Left lobe of liver (tissue), 2 donors: ENCODE measurements at places on chromosomes 3 and 15. TPM values are rescaled to one million over a fixed set of nuclear protein-coding genes. Genes with fewer than 3 reads are reported as not detected.
A peak's percentile ranks its signal among the peaks of the same experiment; 100 is the strongest.

DNA sequence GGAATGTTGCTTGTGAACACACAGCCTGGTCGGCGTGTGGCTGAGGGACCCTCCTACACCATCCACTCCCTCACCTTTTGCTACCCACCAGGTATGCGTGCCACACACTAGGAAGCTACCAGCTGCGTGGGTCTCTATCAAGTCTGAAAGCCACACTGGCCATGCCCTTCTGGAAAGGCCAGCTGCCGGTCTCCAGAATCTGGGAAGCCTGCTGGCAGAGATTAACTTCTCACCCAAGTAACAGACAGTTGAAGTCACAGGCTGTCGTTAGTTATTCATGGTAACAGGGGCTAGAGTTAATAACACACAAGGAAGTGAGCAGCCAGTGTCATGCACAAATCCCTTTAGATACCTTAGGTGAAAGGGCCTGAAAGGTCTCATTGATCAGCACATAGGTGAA, 48.1 kb downstream of the SUSD5 start:
- no peak for DNase-seq

DNA sequence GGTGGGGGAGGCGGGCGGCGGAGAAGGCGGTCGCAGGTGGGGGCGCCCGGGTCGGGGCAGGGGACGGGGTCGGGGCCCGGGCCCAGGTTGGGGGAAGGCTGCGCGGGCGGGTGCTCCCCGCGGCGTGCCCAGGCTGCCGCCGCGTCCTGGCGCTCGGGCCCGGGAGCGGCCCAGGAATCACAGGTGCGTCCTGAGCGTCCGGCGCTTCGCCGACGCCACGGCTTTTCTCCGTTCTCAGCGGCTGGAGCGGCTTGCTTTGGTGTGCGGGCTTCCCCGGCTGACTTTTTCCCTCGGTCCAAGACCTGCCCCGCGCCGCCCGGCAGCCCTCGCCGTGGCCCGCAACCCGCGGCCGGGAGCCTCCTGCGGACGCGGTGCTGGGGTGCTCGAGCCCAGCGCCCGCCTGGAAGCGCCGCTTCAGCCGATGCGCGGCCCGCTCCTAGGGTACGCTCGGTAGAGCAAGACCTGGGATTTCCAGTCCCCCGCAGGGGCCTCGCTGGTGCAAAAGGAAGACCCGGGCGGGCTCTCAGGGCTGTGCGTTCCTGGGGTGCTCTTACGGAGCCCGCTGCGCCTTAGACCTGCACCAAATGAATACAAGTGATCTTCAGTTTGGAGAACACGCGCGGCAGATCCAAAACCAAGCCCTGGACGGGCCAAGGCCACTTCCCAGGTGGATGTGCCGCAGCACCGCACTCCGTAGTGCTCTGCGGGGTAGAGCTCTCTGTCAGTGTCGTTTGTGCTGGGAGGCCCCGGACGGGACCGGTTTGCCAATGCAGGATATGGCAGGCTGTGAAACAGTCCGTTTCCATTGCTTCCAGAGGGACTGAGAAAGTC, 639 bp downstream of the NIPA1 start:
- DNase-seq = peak; percentile 54

DNA sequence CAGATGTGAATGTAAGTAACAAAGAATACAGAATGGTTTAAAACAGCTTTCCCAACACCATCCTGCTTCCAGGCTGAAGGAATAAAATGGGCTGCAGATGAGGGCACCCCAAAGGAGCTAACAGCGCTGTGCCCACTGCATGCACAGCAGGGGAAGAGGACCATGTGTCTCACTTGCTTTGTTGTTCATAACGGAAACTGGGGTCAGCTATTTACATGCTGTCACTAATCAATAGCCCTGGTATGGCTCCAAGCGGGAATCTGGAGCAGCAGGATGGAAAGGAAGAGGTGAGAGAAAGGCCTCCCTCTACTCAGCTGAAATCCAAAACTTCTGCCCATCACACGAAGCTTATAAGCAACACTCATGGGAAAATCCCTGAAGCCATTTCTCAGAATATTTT, 67.4 kb downstream of the TBC1D2B start:
- DNase-seq = peak; percentile 51

RTP1 gene
- total RNA-seq = not detected

- DNase-seq = peak; percentile 33
These were observed 33.0 kb upstream of the HHATL start for GRCh38 chr3:42735615-42736014.

SKOR1 gene
- total RNA-seq = 0.13 TPM

DNA sequence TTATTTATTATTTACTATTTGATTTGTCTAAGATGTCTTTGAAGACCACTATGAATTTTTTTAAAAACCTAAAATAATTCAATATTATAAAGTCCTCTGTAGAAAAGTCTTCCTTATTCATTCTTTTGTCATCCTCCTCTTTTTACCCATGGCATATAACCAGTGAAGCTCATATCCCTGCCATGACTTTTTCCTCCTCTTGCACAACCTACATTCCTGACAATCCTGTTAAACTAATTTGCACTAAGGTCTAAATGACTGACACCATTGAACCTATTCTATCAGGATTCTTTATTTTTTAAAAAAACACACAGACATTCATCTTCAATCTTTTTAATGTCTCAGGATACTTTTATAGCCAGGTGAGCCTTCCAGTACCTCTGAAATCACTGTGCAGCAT, 159.9 kb upstream of the SLC2A2 start:
- DNase-seq = no peak

DNA sequence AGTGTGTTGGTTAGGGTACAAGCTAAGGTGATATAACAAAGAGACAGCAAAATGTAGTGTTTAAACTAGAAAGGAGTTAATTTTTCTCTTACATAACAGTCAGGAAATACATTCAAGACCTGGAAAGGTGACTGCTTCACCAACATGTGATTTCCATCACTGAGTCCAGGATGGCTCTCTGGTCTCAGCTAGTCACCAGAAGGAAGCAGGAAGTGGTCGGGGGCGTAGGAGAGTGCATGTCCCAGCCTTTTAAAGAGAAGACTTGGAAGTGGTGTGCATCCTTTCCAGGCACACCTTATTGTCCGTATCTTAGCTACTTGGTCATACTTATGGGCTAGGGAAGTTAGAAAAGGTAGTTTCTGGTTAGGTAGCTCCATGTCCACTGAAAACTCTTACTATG, 11.1 kb upstream of the UBE2Q2 start:
- no peak for DNase-seq

DNA sequence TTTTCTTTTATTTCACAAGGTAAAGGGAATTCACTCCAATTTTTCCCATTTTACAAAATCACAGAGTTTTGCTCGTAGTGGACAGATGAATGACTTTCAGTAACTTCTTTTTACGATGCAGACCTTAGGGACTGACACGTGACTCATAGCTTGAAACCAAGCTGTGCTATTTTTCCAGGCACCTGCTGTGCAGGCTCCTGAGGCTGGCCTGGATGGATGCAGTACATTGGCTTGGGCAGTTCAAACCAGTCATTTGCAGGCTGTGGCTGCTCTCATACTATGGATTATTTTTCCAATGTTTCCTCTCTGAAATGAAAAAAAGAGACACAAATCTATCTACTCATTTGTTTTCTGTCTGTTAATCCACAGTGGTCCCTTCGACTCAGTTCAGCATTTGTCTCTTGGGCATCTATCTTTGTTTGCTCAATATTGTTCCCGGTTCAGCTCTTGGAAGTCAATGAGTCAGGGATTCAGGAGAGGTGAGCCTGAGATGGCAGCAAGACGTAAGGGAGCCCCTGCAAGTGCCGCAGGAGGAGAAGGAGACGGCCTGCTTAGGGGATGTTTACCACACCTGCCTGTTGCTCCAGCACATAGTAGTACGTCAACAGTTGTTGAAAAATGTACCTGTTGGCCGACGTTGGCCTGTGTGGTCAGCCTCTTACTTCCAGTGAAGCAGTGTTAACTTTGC, 92.8 kb downstream of the SV2B start:
- DNase-seq = no peak

DNA sequence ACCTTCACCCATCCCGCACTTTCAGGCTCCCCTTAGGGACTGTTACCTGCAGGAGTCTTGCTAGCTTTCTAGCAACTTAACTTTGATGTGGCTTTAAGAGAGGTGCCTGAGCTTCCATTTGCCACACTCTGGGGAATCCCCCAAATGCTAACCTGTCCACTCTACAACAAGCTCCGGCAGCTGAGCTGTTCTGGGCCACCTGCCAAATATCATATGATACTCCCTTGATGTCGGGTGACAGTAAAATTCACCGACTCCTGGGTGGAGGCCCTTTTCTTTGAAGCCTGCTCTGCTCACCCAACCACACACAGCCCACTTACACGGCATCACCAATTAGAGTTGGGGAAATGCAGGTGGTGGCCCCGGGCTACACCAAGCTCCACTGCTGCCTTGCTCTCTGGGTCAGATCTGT, 38.0 kb upstream of the XCR1 start:
- DNase-seq = no peak

GRCh38 chr3:16477056-16477455, 36.4 kb downstream of the RFTN1 start:
- DNase-seq = no peak

DNA sequence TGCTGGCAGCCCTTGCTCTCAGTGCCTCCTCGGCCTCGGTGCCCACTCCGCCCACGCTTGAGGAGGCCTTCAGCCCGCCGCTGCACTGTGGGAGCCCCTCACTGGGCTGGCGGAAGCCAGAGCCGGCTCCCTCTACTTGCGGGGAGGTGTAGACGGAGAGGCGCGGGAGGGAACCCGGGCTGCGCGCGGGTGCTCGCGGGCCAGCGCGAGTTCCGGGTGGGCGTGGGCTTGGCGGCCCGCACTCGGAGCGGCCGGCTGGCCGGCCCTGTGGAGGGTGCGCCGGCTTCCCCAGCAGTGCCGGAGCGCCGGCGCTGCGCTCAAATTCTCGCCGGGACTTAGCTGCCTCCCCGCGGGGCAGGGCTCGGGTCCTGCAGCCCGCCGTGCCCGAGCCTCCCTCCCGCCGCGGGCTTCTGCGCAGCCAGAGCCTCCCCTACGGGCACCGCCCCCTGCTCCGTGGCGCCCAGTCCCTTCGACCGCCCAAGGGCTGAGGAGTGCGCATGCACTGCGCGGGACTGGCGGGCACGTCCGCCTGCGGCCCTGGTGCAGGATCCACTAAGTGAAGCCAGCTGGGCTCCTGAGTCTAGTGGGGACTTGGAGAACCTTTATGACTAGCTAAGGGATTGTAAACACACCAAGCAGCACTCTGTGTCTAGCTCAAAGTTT, 231.5 kb downstream of the EFHB start:
- DNase-seq = peak; percentile 42

DNA sequence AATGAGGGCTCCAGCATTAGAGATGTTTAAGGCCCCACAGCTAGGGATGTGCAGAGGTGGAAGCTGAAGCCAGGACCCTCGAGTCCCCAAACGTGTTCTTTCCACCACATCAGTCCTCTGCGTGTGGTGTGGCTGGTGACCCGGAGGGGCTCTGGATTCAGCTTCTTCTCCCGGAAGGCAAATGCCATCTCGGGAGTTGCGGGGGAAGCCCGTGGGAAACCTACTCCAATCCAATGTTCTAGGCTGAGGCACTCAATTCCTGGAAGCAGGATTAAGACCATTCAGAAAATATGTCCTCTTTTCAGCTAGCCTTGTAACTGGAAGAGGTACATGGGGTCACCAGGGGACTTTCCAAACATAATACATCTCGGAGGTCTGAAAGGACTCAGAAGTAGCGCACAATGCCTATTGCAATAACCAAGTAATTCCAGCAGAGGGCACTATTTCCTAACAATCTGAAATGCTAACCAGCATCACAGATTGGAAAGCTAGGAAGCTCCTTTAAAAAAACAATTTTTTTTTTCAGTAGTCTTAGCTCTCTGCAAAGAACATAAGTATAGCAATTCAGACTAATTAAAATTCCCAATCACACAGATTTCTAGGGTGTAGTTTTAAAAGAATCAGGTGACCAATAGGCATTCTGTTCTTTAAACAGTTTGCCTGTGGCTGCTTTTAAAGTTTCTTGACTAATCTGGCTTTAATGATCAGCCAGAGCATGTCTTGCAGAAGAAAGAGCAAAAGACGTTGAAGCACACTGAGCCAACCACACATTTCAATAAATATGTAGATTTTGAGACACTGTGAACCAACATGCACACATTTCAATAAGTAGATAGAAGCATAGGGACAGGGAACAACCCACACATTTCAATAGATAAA, 36.1 kb downstream of the BNC1 start:
- DNase-seq = no peak
